ENCODE measurements at places on chromosomes 12 and 14.

GRCh38 chr12:46153268-46153872 lies 115.5 kb downstream of the SLC38A1 start:
- H3K4me1 ChIP-seq = peaks cover 2% of the 10 kb centered on the region
- no peaks in the 10 kb centered on the region for H3K27me3 ChIP-seq
- H3K36me3 ChIP-seq = no peaks in the 10 kb centered on the region
- no peak for DNase-seq

DNA sequence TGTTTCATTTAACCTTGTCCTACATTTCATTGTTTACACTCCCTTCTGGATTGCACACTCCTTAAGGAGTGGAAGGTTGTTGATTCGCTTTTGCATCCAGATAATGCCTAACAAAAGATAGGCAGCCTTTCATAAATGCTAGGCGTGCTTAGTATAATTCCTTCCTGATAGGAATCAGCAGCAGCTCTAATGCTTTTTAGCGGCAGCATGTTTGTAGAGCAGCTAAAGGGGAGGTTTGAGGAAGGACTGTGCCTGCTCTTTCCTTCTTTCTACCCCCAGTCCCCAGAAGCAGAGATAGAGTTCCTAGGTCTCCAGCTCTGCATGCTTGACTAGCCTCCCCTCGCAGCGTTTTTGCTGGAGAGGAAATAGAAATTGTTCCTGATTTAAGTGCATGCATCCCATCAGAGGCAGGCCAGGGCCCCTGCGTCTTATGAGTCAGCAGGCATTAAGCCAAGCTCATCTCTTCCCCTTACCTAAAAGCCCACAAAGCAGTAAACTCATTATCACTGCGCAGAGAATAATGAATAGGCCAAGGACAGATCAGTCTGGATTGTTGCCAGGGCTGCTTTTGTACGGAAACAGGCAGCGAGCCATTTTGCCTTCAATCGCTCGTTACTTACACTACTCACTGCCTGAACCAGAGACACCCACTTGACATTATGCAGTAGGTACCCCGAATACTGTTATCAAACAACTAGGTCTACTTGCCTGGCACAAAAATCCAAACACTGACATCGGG lies 14.0 kb upstream of the TBPL2 start:
- H3K27me3 ChIP-seq = peaks cover 2% of the 10 kb centered on the region
- no peak overlapping the region for H3K27ac ChIP-seq
- H3K4me3 ChIP-seq = no peak overlapping the region
- no peaks in the 10 kb centered on the region for H3K36me3 ChIP-seq

DNA sequence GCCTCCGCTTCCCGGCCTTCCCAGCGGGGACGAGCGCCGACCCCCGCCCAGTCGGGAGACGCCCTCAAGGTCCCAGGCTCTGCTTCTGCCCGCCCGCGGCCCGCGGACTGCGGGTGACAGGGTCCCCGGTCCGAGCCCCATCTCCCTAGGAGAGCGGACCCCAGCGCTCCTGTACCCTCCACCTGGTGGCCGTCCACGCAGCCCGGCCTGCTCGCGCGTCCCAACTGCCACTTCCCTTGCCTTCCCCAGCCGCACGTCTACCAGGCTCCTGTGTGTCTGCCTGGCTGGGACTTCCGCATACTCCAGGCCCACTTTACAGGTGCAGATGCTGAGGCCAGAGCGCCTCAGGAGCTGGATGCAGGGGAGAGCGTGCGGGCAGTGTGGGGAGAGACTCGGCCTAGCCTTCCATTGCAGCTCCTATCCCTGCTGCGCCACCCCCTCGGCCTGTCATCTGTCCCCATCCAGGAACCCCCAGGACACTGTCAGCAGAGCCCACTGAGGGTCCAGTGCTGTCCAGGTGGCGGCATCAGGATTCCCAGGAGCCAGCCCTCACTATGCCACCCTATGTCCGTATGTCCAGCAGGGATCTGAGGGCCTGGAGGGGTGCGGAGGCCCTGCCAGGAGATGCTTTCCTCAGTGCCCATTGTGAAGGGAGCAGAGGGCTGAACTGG lies 8.0 kb upstream of the ANKRD9 start:
- H3K27ac ChIP-seq = no peak overlapping the region
- peak overlapping the region; percentile 58 for H3K4me3 ChIP-seq
- no peaks in the 10 kb centered on the region for H3K36me3 ChIP-seq
- no peak for DNase-seq

- DNase-seq = no peak
- no peak overlapping the region for H3K4me3 ChIP-seq
- no peak overlapping the region for H3K27ac ChIP-seq
- H3K36me3 ChIP-seq = no peaks in the 10 kb centered on the region
- no peaks in the 10 kb centered on the region for H3K27me3 ChIP-seq
These were observed 273.7 kb upstream of the AMIGO2 start for GRCh38 chr12:47353508-47353907.

DNA sequence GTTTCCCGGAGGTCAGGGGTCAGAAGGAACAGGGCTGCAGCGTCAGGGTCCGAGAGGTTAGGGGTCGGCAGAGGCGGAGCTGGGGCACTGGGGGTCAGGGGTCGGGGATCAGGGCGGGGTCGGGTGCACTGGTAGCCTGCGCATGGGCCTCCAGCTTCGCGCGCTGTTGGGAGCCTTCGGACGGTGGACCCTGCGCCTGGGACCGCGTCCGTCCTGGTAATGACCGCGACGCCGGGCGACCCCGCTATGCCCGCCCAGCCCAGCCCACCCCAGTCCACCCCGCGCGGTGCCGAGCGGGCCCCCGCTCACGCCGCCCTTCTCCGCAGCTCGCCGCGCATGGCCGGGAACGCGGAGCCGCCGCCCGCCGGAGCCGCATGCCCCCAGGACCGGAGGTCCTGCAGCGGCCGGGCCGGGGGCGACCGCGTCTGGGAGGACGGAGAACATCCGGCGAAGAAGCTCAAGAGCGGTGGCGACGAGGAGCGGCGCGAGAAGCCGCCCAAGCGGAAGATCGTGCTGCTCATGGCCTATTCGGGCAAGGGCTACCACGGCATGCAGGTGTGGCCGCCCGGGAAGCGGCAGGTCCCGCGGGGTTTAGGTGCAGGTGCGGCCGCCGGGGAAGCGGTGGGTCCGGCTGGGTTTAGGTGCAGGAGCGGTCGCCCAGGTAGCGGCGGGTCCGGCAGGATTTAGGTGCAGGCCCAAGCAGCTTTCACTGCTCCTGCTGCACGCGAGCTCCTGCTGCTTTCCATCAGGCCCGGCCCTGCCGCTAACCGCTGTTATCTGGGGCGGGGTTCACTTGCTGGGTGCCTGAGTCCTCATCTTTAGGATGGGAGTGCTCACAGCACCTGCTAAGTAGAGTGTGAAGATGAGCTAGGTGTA lies 743 bp downstream of the PUS1 start:
- peak; percentile 55 for DNase-seq
- H3K27ac ChIP-seq = peak overlapping the region; percentile 80
- H3K36me3 ChIP-seq = peaks cover 42% of the 10 kb centered on the region
- peak overlapping the region; percentile 97 for H3K4me3 ChIP-seq
- H3K27me3 ChIP-seq = no peaks in the 10 kb centered on the region
- H3K4me1 ChIP-seq = peaks cover 27% of the 10 kb centered on the region

- H3K4me1 ChIP-seq = no peaks in the 10 kb centered on the region
- no peak overlapping the region for H3K27ac ChIP-seq
- no peak overlapping the region for H3K4me3 ChIP-seq
These were observed 1.5 kb downstream of the KRT73 start for GRCh38 chr12:52616680-52617402.

DNA sequence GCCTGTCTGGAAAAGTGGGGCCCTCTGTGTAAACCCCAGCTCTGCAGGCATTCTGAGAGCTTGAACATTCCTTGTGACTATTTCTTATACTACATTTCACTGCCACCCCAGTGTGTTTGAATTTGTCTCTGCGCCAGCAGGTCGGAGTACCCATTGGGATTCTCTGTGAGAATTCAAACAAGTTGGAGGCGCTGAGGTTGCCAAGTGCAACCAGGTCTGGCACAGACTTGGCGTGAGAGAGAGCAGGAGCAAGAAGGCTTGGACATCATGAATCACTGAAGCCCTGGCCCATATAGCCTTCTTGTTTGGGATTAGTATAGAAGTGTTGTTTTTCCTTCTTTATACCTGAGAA lies 33.0 kb upstream of the ATP2A2 start:
- H3K27me3 ChIP-seq = no peaks in the 10 kb centered on the region
- no peaks in the 10 kb centered on the region for H3K4me1 ChIP-seq
- no peak overlapping the region for H3K27ac ChIP-seq
- DNase-seq = no peak
- no peaks in the 10 kb centered on the region for H3K36me3 ChIP-seq

DNA sequence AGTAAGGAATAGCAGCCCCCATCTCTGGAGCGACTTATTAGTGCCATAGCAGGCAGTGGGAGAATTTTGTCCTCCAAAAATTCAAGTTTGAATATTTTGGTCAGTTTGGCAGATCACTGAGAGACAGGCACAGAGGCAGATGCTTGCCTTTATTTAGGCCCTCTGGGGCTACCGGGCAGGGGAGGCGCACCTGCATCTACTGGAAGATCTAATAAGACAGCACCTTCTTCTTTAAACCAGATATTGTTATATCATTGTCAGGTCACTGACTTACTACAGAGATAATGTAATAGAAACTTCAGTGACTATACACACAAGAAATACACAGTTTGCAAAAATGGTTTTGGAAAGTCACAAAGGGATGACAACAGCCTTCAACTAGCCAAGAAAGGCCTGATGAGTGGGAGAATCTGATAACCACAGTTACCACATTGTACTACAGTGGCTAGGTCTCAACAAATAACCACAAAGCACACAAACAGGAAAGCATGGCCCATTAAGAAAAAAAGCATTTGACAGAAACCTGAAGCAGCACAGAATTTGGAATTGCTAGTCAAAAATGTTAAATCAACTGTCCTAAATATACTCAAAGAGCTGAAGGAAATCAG lies 56.8 kb downstream of the CDK17 start:
- H3K27ac ChIP-seq = peak overlapping the region; percentile 67
- DNase-seq = peak; percentile 53
- H3K36me3 ChIP-seq = peaks cover 10% of the 10 kb centered on the region
- no peaks in the 10 kb centered on the region for H3K27me3 ChIP-seq
- H3K4me1 ChIP-seq = peaks cover 50% of the 10 kb centered on the region

- DNase-seq = no peak
- H3K27ac ChIP-seq = no peak overlapping the region
- no peaks in the 10 kb centered on the region for H3K27me3 ChIP-seq
- H3K4me3 ChIP-seq = no peak overlapping the region
- no peaks in the 10 kb centered on the region for H3K36me3 ChIP-seq
These were observed 9.8 kb upstream of the GALNT6 start for GRCh38 chr12:51401020-51401419.

GRCh38 chr12:42669553-42669952 lies 80.0 kb upstream of the PRICKLE1 start:
- H3K36me3 ChIP-seq = no peaks in the 10 kb centered on the region
- H3K27ac ChIP-seq = no peak overlapping the region
- H3K4me1 ChIP-seq = no peaks in the 10 kb centered on the region
- no peaks in the 10 kb centered on the region for H3K27me3 ChIP-seq
- H3K4me3 ChIP-seq = no peak overlapping the region

DNA sequence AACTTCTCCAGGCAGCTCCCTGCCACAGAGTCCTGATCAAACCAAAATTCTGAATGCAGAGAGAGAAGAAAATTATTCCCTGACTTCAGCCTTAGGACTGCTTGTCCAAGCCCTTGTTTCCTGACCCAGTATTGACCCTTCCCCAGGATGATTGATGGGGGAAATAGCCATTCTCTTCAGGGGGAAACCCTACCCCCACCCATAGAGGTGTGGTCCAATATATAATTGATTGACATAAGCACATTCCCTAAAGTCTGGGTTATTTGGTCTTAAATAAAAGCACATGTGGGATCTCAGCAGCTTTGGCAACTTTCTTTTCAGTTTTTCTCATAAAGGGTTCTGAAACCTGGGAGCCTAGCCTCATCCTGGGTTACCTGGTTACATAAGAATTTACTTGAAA lies 201.2 kb upstream of the DDHD1 start:
- peaks cover 34% of the 10 kb centered on the region for H3K36me3 ChIP-seq
- no peak overlapping the region for H3K4me3 ChIP-seq
- peaks cover 23% of the 10 kb centered on the region for H3K4me1 ChIP-seq
- DNase-seq = no peak
- H3K27me3 ChIP-seq = no peaks in the 10 kb centered on the region

DNA sequence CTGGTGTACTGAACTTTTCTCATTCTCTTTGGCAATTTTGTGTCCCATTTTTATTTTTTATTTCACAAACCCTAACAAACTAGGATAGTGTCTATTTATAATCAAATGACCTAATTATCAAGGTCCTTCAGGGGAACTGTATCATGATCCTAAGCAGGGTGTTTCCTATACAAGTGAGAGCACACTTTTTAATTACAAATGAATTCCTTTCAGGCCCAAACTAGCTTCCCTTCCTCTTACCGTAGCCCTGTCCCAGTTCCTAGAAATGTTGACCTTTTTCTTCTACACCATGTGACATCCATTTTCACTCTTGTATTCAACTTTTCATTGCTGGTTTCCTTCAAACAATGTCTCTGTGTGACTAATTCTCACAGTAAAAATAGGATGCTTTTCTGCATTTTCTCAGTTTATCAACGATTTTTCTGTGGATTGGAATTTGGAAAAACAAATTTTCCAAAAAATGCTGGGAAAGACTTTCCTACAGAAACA lies 411.4 kb downstream of the CCDC91 start:
- no peak overlapping the region for H3K4me3 ChIP-seq
- no peak for DNase-seq
- H3K36me3 ChIP-seq = no peaks in the 10 kb centered on the region
- H3K27me3 ChIP-seq = no peaks in the 10 kb centered on the region
- no peaks in the 10 kb centered on the region for H3K4me1 ChIP-seq
- no peak overlapping the region for H3K27ac ChIP-seq

DNA sequence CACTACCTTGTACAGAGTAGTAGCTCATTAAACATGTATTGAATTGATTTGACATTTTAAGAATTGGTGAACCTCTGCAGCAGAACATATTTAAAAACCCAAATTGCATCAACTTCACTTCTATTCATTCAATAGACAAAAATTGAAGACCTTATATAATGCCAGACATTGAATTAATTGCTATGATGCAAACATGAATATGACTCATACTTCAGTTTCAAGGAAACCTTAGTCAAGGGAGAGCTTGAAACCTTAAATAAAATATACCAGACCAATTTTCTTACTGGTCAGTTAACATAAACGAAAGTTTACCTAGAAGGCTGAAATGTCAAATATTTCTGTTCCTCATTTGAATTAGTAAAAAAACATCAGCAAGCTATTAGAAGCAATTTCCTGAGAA lies 5.0 kb upstream of the MGAT4C start:
- no peak for DNase-seq
- no peaks in the 10 kb centered on the region for H3K4me1 ChIP-seq
- H3K27me3 ChIP-seq = no peaks in the 10 kb centered on the region
- H3K27ac ChIP-seq = no peak overlapping the region

DNA sequence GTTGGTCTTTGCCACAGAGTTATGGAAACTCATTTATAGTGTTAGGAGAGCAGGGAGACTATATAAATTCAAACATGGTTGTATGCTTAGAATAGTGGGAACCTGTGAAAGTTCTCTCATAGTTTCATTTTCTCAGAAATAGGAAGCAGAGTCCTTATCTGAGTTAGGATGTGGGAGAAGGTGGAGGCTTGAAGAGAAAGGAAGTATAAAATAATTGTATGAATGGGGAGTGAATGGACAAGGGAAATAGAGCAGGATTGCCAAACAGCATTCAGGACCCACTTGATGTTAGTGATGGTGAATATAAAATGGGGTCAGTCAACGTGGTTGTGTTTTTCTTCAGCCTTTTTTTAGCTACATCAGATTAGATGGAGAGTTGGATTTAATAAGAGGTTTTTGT lies 34.0 kb upstream of the TPH2 start:
- H3K36me3 ChIP-seq = peaks cover 82% of the 10 kb centered on the region
- H3K27me3 ChIP-seq = no peaks in the 10 kb centered on the region
- H3K4me3 ChIP-seq = no peak overlapping the region
- 0 out of 2 replicates have a peak overlapping the region, but pooled peaks have one; percentile 13 for H3K27ac ChIP-seq
- no peaks in the 10 kb centered on the region for H3K4me1 ChIP-seq
- no peak for DNase-seq
